ENCODE measurements at places on chromosomes 1 and 21. TPM values are rescaled to one million over a fixed set of nuclear protein-coding genes. Genes with fewer than 3 reads are reported as not detected.

Gene ZFYVE9
- total RNA-seq, result 96.7 TPM

Gene FCRL3
- total RNA-seq, result not detected

Gene RPE65
- 4.0 TPM for total RNA-seq

Gene PCAT6
- not detected for total RNA-seq

Gene SPRR2B
- total RNA-seq, result not detected

Gene LCE2A
- total RNA-seq, result not detected

Gene PCP4
- total RNA-seq, result 29.4 TPM

Gene MTARC2
- total RNA-seq, result 10.8 TPM

Gene SOX13
- total RNA-seq, result 8.4 TPM

Gene CD101
- 3.0 TPM for total RNA-seq

All from spinal cord (tissue), 10 donors.